Skin of body (tissue), 3 donors: ENCODE measurements at places on chromosomes 5 and 9.

DNA sequence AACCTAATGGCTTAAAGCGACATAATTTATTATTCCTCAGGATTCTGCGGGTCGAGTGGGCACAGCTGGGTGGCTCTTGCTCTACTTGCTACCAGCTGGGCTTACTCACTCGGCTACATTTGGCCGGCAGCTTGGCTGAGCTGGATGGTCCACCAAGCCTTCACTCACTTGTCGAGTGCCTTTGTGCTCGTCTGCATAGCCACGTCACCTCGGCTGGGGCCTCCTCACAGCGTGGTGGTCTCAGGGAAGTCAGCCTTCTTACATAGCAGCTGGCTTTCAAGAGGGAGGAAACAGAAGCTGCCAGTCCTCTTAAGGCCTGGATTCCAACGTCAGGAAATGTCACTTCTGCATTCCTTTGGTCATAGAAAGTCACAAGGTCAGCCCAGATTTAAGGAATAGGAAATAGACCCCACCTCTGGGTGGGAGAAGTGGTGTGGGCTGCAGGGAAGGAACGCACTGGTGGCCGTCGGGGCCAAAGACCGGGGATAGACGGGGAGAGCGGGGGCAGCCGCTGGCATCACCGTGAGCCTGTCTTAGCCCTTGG lies 75.1 kb upstream of the RUFY1 start:
- no peak for DNase-seq

DNA sequence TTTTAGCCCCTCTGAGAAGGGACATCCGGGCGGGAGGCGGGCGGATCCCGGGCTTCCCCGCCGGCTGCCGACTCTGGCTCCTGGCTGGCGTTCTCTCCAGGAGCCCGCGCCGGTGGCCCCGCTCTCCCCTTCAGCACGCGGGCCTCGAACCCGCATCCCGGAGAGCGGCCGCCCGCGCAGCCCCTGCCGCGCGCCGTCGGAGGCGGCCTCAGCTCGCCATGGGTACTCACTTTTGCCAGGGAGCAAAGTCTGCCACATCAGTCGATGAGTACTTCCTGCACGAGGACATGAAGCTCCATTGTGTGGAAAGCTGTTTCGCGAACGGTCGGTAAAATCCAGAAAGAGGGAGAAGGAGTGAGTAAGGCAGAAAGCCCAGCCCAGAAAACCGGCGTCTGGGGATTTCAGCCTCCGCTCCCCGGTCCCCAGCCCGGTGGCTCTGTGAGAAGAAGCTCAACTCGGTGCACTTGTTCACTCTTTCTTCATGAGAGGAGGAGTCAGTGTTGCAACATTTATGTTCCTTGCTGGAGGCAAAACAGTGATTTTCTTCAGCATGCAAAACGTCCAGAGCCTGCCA lies at the start of gene PRLR:
TSS of gene PRLR (minus strand) at position 450 of the 574 bp plus-strand sequence. CDS start 140,867 bp downstream, outside the sequence.
- DNase-seq = peak; percentile 29

DNA sequence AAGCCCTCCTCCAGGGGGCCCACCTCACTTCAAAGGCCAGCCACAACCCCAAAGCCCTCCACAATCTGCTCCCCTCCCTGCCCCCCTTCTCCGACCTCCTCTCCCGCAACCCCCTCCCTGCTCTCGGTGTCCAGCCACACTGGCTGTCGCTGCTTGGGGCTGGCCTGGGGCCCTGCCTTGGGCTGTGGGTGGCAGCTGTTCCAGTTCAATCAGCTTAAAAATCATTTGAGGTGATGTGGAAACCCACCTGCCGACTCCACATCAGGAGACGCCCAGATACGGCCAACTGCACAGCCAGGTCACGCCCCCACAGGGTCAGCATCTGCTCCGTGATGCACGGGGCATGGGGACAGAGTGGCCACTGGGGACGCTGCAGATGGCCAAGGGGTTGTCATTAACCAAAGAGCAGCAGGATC lies 107.0 kb upstream of the MVB12B start:
- no peak for DNase-seq

DNA sequence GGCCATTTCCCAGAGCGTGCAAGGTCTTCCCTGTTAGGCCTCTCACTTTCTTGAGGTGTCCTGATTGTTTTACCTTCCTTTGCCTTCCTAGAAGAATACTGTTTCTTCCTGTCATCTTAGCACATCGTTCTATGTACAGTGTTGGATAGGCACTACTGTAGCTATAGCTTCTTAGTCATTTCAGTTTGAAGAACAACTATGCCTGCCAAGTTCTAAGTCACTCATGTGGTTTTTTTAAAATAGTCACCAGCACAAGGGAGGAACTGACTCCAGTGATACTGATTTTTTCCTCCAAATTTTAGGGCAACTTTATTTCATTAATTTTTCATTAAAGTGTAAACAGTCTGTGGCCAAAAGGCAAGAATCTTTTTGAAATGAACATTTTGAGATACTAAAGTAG lies 122.4 kb upstream of the NR5A1 start:
- peak; percentile 26 for DNase-seq

- no peak for DNase-seq
Observed at GRCh38 chr5:169067751-169068173, 233.2 kb downstream of the SLIT3 start.

GRCh38 chr5:133469252-133469651 lies 143.1 kb downstream of the FSTL4 start:
- no peak for DNase-seq
